ENCODE measurements at places on chromosomes 3 and 15.

DNA sequence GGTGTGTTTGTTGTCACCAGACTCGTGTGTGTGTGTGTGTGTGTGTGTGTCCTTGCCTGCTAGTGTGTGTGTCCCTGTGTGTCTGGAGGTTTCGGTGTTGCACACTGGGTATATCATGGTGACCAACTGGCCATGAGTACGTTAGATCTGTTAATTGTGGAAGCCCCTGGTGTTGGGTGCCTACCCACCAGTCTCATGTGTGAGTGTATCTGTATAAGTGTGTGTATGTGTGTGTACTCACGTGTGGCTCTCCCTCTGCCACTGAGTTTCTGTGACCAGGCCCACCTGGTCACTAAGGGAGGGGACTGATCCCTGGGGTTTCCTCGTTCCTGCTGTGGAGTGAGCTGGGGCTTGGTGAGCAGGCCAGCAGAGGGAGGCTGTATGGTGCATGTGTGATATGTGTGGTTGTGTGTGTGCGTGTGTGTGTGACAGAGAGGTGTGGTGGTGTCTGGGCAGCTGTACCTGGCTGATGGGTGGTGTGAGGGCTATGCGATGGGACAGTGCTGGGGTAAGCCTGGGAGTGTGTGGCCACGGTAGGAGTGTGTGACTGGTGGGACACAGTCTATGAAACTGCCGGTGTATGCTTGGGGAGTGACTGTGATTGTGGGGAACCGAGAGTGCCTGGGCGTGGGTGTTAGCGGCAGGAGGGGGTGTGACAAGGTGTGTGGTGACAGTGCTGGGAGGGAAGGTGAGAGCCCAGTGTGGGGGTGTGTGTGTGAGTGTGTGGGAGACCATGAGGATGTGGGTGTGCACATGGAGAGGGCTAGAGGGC lies 1.8 kb downstream of the PRKCD start:
- peak; percentile 6 for DNase-seq

DNA sequence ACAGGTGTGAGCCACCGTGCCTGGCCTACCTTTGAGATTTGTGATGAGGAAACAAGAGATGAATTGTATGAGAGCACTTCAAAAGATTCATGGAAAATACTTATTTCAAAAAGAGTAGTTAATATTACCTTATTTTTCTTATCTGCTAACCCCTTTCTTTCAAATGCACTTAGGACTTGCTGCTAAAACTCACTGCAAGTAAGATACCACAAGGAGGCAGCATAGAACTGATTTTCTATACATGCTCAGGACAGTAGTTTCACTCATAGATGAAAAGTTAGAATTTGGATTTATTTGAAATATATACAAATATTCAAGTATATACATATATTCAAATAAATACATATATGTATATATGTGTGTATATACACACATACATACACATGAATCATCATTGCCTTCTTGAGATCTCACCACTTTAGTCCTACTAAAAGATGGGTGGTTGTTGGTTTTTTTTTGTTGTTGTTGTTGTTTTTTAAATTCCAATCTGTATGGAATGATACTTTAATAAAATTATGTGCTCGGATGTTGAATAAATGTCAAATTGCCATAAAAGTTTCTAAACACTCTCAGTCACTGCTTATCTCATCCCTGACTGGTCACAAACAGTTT lies 2.4 kb downstream of the CCNDBP1 start:
- no peak for DNase-seq

DNA sequence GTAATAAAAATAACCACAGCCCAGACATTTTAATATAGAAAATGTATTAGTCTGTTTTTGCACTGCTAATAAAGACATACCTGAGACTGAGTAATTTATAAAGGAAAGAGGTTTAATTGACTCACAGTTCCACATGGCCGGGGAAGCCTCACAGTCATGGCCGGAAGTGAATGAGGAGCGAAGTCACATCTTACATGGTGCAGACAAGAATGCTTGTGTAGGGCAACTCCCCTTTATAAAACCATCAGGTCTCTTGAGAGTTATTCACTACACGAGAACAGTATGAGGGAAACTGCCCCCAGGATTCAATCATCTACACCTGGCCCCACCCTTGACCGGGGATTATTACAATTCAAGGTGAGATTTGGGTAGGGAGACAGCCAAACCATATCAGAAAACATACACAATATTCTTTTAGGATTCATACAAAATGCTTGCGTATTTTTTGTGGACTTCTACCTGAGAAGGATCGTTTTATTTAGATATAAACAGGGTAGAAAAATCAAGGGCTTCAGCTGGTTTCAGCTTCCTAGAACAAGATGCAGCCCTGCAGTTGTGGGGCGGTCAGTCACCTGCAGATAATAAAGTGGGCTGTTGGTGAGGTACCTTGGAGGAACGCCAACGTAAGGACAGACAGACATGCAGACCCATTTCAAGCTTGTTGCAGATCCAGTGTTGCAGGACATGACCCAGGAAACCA lies 101.9 kb downstream of the TNIK start:
- no peak for DNase-seq

- no peak for DNase-seq
These were observed 142.8 kb upstream of the PLSCR5 start for GRCh38 chr3:146747928-146748327.

GRCh38 chr3:52453496-52454249 lies at the start of gene TNNC1:
TNNC1 (minus strand) TSS chr3:52454041; CDS start chr3:52454015, 26 bp downstream.
- DNase-seq, result no peak

DNA sequence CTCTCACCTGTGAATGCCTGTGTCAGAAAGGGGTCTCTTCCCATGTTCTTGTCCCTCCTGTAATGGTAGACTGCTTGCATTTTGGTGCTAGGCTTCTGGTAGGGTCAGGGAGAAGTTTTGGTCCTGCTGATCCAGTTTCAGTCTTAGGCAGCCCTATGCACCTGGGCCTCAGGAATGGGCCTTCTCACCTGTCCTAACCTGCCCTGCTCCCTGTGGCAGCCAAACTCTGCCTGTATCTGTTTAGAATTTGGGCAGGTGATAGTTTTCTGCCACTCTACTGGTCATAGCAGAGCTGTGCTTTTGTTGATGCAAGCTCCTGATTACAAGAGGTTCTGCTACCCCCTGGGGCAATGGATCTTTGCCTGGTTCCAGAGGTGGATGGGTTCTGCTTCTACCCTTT lies 118.7 kb downstream of the PLCL2 start:
- DNase-seq, result no peak

DNA sequence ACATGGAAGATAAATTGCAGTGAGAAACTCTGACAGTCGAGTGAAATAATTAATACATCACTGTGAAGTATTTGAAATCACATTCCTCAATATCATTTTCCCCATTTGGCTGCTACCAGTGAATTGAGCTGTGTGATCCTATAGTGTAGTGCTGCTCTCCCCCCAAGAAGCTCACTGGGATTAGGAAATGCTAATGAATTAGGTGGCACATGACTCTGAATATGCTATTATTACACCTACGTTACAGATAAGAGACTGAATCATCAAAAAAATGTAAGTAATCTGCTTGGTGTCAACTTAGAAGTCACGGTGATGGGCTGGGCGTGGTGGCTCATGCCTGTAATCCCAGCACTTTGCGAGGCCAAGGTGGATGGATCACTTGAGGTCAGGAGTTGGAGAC lies 34.7 kb upstream of the SYNM start:
- no peak for DNase-seq

DNA sequence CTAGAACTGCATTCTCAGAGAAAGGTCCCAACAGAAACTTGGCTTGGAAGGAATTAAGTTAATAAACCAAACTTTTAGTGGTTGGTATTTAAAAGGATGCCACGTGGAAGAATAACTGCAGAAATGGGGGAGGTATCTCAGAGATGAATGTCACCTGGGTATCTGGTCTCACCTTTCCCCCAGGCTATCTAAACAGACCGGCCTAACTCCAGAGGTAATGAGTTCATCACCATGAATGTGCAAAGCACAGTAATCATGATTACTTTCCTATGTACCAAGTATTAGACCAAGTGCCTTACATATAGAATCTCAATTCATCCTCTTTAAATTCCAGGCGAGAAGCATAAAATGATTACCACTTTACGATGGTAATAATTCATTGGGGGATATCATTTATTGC lies 80.8 kb downstream of the FBN1 start:
- no peak for DNase-seq

GRCh38 chr15:76945494-76946093 lies 14.0 kb downstream of the RCN2 start:
- DNase-seq, result no peak

DNA sequence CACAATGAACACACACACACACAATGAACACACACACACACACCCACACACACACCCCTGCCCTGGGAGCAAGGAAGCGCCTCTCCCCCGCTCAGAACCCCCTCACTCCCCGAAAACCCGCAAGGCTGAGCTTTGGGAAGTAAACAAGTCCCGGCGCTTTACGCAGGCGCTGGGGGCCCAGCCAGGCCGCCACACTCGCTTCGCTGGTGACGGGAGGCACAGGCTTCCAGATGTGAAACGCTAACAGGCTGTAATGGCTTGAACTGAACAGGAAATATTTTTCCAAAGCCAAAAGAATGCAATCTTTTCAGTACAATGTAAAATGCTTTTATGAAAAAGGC lies 122.7 kb upstream of the IGF1R start:
- no peak for DNase-seq

DNA sequence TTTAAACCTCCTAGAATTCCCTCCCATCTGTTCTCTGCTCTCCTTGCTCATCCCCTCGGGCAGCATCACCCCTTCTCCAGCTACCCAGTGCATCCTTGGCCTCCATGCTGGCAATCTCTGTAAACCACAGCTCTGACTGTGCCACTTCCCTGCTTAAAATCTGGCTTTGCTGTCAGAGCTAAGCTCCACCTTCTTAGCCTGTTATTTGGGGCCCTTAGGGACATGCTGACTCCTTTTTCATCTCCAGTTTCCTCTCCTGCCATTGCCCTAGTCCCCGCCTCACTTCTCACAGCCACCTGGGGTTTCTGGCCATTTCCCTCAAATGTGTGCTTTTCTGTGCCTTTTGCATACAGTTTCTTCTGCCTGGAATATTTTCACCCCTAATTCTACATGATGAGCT lies 5.7 kb downstream of the SLC6A20 start:
- DNase-seq, result no peak

- DNase-seq, result no peak
These were observed 24.4 kb upstream of the SLC24A5 start for GRCh38 chr15:48096355-48096786.

- DNase-seq, result no peak
These were observed 87.2 kb downstream of the TJP1 start for GRCh38 chr15:29734917-29735572.

GRCh38 chr15:74727727-74728126 lies 2.4 kb upstream of the CYP1A1 start:
- DNase-seq, result no peak

Measured in stimulated activated CD4-positive, alpha-beta T cell treated with anti-CD3 and anti-CD28 coated beads, Interleukin-15, amount 100 ng/mL, for 1 hour (primary cell).